ENCODE measurements at places on chromosomes 5 and 9. TPM values are rescaled to one million over a fixed set of nuclear protein-coding genes. Genes with fewer than 3 reads are reported as not detected.
A peak's percentile ranks its signal among the peaks of the same experiment; 100 is the strongest.

GRCh38 chr5:96927008-96927407, 8.9 kb upstream of the LNPEP start:
- no peak for DNase-seq

GRCh38 chr9:10015755-10016154, 597.0 kb downstream of the PTPRD start:
- no peak for DNase-seq

GRCh38 chr5:23352446-23352845, 155.0 kb upstream of the PRDM9 start:
- peak; percentile 86 for DNase-seq

DNA sequence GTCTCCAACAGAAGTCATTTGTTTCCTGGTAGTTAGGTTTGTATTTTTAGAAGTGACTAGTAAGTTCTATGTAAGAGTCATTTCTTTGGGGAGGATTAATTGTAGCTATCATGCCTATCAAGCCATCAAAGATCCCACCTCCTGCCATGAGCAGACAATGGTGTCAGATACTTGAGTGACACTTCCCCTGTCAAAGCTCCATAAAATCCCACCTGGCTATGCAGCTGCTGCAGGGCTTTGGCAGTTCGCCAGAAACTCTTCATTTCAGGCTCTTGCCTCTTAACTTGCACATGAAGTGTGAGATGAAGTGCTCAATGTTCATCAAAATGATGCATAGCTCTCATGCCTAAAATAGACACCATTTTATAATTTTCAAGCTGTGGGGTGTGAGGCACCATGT, 312.1 kb downstream of the CDH12 start:
- no peak for DNase-seq

DNA sequence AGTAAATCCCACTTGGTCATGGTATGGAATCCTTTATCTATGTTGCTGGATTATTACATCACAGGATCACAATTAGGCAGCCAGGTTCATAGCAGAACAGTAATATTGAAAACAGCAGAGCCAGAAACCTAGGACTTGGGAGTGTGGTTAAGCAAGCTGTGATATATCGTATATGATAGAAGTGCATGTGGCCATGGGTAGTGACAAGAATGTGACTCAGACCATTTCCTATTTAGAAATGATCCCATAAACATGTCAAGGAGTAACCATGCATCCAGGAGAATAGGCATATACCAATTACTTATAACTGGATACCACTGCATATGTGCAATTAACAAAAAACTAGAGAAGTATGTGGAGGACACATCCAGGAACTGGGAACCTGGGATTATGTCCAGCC, 31.2 kb downstream of the AMBP start:
- no peak for DNase-seq

The NADK2 gene
- 30.4 TPM for total RNA-seq

DNA sequence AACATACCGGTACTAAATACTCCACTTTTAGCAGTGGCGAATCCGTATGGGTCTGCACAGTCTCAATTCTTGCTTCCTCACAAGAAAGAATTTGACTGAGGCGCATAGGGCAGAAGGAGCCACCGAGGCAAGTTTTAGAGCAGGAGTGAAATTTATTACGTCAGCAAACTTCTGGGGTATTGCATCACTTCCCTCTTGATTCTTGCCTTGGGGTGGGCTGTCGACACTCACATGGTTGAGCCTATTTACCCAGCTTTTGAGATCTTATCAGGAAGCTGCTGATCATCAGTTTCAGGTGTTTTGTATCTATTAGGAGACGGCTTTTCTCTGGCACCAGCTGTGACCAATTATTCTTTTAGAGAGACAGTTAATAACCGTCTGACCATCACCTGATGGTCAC, 111.5 kb upstream of the CCNH start:
- no peak for DNase-seq

DNA sequence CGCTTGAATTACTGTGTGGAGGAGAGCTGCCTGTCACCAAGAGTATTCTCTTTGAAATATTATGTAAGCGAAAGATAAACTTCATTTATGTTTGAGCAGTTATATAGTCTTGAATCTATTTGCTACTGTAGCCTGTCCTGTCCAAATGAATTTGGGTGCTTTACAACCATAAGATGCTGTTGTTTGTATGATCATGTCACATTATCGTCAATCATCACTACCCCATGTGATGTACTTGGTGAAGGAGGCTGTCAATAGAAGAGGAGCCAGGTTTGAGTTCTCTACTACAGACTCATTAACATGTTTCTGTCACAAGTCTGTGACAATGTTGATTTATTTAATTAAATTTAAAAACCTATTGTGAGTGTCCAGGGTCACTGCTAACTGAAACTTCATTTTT, 403.3 kb upstream of the MEF2C start:
- no peak for DNase-seq

- no peak for DNase-seq
Observed at GRCh38 chr5:95989283-95990048, 27.8 kb upstream of the ELL2 start.

DNA sequence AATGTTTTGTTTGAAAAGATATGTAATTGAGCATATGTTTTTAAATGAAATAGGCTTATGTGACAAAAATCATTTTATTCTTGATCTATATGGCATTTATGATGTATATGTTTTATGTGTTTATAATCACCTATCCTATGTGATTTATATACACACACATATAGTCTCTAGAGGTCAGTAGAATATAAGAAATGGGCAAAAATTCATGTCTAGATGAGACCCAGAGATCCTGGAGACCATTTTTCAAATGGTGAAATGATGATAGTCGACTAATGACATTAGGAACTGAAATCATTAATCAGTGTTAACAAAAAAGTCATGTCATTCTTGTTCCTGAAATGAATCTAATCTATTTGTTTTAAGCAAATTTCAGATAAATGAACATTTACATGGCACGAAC, 709.2 kb upstream of the WWC1 start:
- no peak for DNase-seq

DNA sequence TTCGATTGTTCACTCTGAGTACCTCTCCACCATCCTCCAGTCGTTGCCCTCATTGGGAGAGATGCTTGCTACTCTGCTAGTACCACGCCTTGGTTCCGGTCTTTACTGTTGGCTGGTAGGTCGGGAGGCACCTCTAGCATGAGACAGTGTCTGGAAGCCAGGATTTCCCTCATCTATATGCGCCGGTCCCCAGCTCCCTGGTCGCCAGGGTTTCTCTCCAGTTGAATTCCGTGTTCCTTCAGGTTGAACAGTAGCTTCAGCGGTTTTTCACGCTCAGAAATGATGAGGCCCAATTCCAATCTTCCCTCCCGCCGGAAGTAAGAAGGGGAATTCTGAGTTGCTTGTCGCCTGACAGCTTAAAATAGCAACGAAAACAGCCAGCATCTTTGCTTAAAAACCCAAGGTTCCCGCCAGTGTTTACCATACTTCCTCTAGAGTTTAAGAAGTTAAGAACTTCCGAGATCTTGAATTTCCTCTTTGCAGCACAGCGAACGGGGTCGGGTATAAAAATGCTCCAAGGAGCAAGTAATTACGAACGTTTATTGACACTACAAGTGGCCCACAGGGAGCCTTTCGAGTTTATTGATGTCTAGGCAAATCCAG, 1.3 kb upstream of the ST8SIA4 start:
- no peak for DNase-seq

- no peak for DNase-seq
Observed at GRCh38 chr9:34562135-34562745, 27.3 kb downstream of the CNTFR start.

GRCh38 chr5:67248703-67249589, 52.3 kb upstream of the CD180 start:
- peak; percentile 56 for DNase-seq

GRCh38 chr9:108049026-108049607, 559.5 kb upstream of the KLF4 start:
- DNase-seq = peak; percentile 96

DNA sequence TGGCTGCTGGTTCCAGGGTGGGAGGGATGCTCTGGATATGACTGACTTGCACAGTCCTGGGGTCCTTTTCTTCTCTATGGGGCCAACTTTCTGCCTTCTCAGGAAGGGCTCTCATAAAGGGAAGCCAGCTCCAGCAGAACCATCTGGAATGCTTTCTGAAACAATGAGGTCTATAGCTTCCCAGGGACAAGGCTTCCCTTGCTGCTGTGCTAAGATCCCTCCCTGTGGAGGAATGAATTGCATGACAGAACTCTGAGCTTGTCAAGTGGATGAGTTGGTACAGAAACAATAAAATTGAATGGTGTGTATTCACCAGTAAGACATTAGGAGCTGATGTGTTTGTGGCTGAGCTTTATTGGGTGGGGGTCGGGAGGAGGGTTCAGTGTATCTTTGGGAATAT, 19.8 kb downstream of the CKMT2 start:
- no peak for DNase-seq

The CDC20B gene
- not detected for total RNA-seq

The MTMR12 gene
- 11.3 TPM for total RNA-seq

- DNase-seq = no peak
Observed at GRCh38 chr9:121638399-121638798, 13.0 kb upstream of the DAB2IP start.

- no peak for DNase-seq
Observed at GRCh38 chr5:134275822-134276221, 49.9 kb upstream of the PPP2CA start.

The HSPB3 gene
- 25.8 TPM for total RNA-seq

- DNase-seq = no peak
Observed at GRCh38 chr5:119476341-119476740, 24.0 kb downstream of the HSD17B4 start.

- DNase-seq = no peak
Observed at GRCh38 chr9:133351526-133351907, 3.5 kb downstream of the RPL7A start.

DNA sequence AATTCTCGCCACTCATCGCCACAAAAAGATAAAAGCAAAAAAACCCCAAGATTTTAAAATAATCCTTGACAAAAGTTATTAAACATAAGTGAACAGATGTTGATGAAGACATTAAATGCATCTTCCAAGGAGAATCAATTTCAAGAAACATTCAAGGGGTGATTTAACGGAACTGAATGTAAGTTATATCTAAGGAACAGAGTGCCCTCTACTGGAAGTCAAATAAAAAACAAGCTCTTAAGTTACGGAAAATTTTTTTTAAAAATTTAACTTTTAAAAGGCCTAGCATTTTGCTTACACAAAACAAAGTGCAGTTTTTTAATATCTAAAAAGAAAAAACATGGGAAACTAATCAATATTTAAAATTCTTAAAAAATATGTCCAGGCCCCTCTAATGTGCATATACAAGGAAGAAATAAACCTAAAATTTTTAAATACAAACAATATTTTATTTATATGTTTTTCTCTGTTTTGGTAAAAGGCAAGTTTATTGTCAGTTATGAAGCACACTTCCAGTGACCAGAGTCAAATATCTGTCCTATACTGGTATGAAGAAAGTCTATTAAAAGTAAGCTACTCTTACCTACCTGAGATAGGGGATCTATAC, 28.0 kb downstream of the TEX10 start:
- DNase-seq = peak; percentile 28

GRCh38 chr5:73974871-73975360, 348.9 kb downstream of the ARHGEF28 start:
- no peak for DNase-seq

GRCh38 chr5:9196403-9197227, 349.3 kb downstream of the SEMA5A start:
- DNase-seq = no peak

- no peak for DNase-seq
Observed at GRCh38 chr5:139664086-139664693, 16.0 kb downstream of the CXXC5 start.

- no peak for DNase-seq
Observed at GRCh38 chr5:58294598-58295305, 165.1 kb downstream of the PLK2 start.

The PCA3 gene
- total RNA-seq = not detected

GRCh38 chr9:123033864-123034601, 566 bp downstream of the GPR21 start:
- no peak for DNase-seq

DNA sequence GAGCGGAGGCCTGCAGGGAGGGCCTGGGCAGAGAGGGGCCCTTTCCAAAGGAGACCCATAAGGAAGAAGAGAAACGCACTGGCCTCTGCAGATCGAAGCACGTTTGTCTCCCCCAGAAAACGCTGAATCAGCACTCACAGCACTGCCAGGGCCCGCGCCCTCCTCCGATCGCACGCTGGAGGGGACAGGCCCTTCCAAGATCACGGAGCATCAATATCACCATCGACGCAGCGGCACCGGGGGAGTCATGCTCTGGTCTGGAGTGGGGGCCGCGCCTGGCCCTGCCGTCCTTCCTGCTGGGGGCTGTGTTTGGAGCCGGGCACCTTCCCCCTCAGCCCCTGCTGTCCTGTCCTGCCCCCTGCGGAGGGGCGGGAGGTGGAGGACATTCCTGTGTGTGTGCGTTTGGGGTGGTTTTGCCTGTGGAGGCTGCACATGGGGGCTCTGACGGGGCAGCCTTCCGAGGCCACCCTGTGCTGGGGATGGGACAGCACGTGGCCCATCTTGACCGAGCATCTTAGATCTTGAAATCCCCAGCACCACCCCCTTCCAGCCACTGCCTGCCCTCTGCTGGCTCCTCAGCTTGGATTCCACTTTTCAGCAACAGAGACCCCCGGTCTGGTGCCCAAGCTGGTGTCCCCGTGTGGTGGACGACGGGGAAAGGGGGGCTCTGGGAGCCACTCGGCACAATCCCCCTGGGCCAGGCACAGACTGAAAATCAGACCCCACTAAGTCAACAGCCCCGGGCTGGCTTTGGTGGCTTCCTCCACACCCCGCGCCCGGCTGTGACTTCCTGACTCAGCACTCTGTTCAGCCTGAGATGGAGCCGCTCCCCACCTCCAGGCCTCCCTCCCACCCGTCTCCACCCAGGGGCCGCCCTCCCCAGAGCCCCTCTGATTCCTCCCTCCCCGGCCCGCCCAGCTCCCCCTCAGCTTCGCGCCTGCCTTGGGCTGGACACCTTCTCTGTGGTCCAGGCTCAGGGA, 8.3 kb downstream of the TMEM250 start:
- DNase-seq = no peak

- DNase-seq = no peak
Observed at GRCh38 chr9:69170231-69170630, 3.8 kb upstream of the TJP2 start.

DNA sequence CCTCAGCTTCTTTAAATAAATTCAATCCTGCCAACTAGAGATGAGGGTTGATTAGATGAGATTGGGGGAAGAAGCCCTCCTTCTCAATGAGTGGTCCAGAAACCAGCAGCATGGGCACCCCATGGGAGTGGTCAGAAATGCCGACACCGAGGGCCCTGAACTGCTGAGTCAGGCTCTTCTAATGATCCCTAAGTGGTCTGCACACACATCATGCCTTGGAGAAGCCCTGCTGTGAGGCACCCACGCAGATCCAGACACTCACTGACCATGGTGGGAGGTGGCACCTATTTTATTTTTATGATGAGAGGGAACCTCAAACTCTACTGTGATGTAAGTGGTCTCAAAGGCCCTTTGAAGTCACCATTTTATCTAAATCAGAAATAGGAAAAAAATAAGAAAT, 72.3 kb upstream of the BOD1 start:
- DNase-seq = no peak

GRCh38 chr9:86632537-86632936, 278.3 kb upstream of the TUT7 start:
- DNase-seq = no peak

DNA sequence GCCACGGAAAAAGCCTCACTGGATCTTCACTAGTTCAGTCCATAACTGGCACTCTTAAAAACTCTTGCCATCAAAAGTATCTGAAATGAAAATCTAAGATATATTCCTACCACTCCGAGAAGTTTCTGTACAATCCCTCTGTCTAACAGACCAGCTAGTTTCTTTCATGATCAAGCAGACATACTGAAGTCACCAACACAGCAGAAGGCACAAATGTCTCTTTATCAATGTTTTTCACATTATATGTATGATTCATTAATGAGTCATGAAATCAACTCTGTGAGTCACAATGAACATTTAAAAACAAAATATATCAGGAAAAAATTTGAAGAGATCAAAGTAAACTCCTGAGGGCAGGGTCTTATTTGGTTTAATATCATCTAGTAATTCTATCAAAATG, 50.8 kb downstream of the F2R start:
- DNase-seq = no peak
